ENCODE measurements at places on chromosomes 12 and 14.
A peak's percentile ranks its signal among the peaks of the same experiment; 100 is the strongest.

- no peak overlapping the region for H3K27ac ChIP-seq
- no peaks in the 10 kb centered on the region for H3K4me1 ChIP-seq
- H3K4me3 ChIP-seq, result no peak overlapping the region
- DNase-seq, result no peak
- no peaks in the 10 kb centered on the region for H3K36me3 ChIP-seq
- H3K27me3 ChIP-seq, result peaks cover 30% of the 10 kb centered on the region
Measured at GRCh38 chr14:59565087-59565486, 11.5 kb downstream of the CCDC175 start.

- DNase-seq, result no peak
- no peak overlapping the region for H3K27ac ChIP-seq
- H3K36me3 ChIP-seq, result no peaks in the 10 kb centered on the region
- H3K27me3 ChIP-seq, result peaks cover 3% of the 10 kb centered on the region
- H3K4me1 ChIP-seq, result peaks cover 7% of the 10 kb centered on the region
Measured at GRCh38 chr12:630656-631632, 32.3 kb downstream of the NINJ2 start.

GRCh38 chr14:100339766-100340422 is 16.8 kb downstream of the SLC25A47 start:
- H3K4me1 ChIP-seq, result peaks cover 21% of the 10 kb centered on the region
- H3K27me3 ChIP-seq, result no peaks in the 10 kb centered on the region
- H3K27ac ChIP-seq, result peak overlapping the region; percentile 64
- no peak for DNase-seq
- no peak overlapping the region for H3K4me3 ChIP-seq
- peaks cover 50% of the 10 kb centered on the region for H3K36me3 ChIP-seq

DNA sequence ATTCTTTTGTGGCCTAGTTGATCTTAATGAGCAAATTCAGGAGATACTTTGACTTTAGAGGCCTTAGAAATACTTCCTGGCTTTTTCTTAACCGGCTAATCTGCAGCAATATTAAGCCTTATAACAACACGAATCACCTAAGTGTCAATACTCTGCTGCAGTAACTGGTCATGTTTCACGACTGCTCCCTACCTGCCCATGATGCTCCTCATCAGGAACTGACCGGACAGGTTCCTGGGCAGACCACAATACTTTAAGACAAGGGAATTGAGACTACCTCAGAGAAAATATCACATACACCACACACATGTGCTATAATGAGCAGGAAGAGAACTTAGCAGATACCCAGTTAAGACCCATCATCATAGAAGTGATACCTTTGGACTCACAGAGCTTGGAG is 211.9 kb upstream of the BMP4 start:
- H3K36me3 ChIP-seq, result no peaks in the 10 kb centered on the region
- H3K27me3 ChIP-seq, result peaks cover 13% of the 10 kb centered on the region
- H3K4me3 ChIP-seq, result no peak overlapping the region
- peaks cover 8% of the 10 kb centered on the region for H3K4me1 ChIP-seq
- no peak overlapping the region for H3K27ac ChIP-seq

GRCh38 chr14:105526776-105527380 is 495 bp downstream of the TMEM121 start:
- H3K27me3 ChIP-seq, result peaks cover 71% of the 10 kb centered on the region
- peak; percentile 31 for DNase-seq
- peaks cover 29% of the 10 kb centered on the region for H3K4me1 ChIP-seq

GRCh38 chr12:56927281-56927680 is 6.9 kb downstream of the SDR9C7 start:
- no peak for DNase-seq
- H3K36me3 ChIP-seq, result no peaks in the 10 kb centered on the region
- no peak overlapping the region for H3K4me3 ChIP-seq
- no peaks in the 10 kb centered on the region for H3K4me1 ChIP-seq
- peaks cover 25% of the 10 kb centered on the region for H3K27me3 ChIP-seq

DNA sequence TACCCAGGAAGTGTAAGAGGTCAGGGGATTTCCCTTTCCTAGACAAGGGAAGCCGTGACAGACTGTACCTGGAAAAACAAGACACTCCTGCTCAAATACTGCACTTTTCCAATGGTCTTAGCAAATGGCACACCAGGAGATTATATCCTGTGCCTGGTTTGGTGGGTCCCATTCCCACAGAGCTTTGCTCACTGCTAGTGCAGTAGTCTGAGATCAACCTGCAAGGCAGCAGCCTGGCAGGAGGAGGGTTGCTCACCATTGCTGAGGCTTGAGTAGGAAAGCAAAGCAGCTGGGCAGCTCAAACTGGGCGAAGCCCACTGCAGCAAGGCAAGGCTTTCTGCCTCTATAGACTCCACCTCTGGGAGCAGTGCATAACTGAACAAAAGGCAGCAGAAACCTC is 1.0 kb upstream of the RDH16 start:
- H3K27ac ChIP-seq, result no peak overlapping the region
- H3K4me1 ChIP-seq, result no peaks in the 10 kb centered on the region
- DNase-seq, result no peak
- peaks cover 23% of the 10 kb centered on the region for H3K27me3 ChIP-seq
- no peaks in the 10 kb centered on the region for H3K36me3 ChIP-seq
- H3K4me3 ChIP-seq, result no peak overlapping the region

DNA sequence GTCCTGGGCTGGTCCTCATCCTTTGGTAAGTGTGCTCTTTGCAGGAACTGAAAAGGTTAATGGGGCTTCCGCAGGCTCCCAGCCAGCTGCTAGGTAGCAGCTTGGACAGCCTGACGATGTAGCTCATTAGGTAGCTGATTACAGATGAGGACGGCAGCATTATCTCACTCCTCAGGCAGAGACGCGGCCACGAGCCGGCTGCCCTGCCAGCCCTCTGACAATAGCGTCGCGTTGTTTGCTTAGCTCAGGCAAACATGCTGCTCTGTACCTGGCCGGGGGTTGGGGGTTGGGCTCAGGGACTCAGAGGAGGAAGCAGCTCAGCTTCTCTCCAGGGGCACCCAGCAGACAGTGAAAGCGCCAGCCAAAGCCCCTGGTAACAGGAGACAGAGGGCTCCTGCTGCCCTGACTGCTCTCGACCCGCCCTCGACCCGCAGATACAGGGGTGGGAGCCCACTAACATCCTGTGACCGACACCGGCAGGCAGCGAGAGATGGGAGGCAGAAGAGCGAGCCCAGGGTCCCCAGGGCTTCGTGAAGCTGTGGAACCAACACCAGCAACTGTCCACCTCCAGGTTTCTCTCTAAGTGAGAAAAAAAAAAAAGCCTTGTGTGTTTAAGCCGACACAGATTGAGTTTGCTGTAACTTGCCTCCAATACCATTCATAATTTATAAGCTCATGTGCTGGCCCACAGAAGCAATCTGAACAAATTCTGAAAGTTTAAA is 53.4 kb upstream of the DLK1 start:
- peaks cover 76% of the 10 kb centered on the region for H3K27me3 ChIP-seq
- no peak overlapping the region for H3K27ac ChIP-seq
- no peak overlapping the region for H3K4me3 ChIP-seq
- H3K36me3 ChIP-seq, result no peaks in the 10 kb centered on the region
- no peak for DNase-seq

DNA sequence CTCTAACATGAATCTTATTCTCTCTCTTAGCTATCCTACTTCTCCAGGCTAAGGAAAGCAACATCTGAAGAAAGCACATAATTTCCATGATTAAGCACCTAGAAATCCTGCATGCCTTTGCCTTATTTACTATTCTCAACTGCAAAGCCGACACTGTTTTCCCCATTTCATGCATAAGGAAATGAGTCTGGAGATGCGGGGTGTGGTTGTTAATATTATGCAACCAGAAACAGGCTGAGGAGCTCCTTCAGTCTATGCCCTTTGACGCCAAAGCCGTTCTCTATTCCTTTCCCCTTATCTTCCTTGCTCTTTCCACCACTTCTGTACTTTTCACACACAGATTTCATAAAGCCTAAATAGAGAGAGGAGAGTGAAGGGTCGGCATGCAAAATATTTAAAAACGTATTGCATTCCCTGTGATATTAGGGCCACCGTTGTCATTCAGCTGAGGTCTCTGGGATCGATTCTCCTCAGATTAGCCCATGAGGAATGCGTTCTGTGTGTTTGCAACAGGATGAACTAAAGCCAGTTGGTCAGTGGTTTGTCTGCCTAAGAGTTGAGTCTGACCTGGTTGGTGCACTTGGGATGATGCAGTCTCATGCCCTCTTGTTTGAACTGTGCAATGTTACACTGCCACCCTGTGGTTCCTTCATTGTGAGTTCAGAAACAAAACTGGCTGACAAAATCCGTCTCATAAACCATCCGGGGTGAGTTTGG is 53.1 kb upstream of the PLEKHG7 start:
- no peaks in the 10 kb centered on the region for H3K27me3 ChIP-seq
- no peaks in the 10 kb centered on the region for H3K36me3 ChIP-seq
- no peak overlapping the region for H3K4me3 ChIP-seq
- peaks cover 3% of the 10 kb centered on the region for H3K4me1 ChIP-seq

DNA sequence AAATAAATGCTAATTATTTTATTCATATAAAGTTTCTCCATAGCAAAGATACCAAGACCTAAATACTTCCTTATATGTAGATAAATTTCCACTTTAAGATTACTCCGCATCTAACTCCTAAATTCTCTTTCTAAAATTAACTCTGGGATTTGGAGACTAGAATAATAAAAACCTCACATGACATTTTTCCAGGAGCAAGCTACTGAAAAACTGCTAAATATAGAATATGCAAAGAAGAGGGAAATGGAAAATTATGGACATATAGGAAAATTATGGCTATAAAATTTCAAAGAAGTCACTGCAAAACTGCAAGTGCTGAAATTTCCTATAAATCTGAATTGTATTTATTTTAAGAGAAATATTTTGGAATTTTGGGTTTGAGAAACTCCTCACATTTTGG is 186.2 kb downstream of the DUSP6 start:
- H3K27ac ChIP-seq, result no peak overlapping the region
- peaks cover 20% of the 10 kb centered on the region for H3K4me1 ChIP-seq
- H3K27me3 ChIP-seq, result no peaks in the 10 kb centered on the region
- no peak for DNase-seq

- H3K36me3 ChIP-seq, result no peaks in the 10 kb centered on the region
- H3K4me3 ChIP-seq, result no peak overlapping the region
Measured at GRCh38 chr12:111203446-111203845, 165.4 kb downstream of the PHETA1 start.

GRCh38 chr12:78802593-78802992 is 62.0 kb upstream of the SYT1 start:
- no peak for DNase-seq
- no peaks in the 10 kb centered on the region for H3K36me3 ChIP-seq
- no peaks in the 10 kb centered on the region for H3K27me3 ChIP-seq
- H3K27ac ChIP-seq, result no peak overlapping the region
- no peaks in the 10 kb centered on the region for H3K4me1 ChIP-seq
- no peak overlapping the region for H3K4me3 ChIP-seq

GRCh38 chr12:80193865-80194264 is 94.5 kb downstream of the OTOGL start:
- H3K4me1 ChIP-seq, result no peaks in the 10 kb centered on the region
- DNase-seq, result no peak
- H3K36me3 ChIP-seq, result no peaks in the 10 kb centered on the region
- no peaks in the 10 kb centered on the region for H3K27me3 ChIP-seq
- H3K4me3 ChIP-seq, result no peak overlapping the region
- H3K27ac ChIP-seq, result no peak overlapping the region

DNA sequence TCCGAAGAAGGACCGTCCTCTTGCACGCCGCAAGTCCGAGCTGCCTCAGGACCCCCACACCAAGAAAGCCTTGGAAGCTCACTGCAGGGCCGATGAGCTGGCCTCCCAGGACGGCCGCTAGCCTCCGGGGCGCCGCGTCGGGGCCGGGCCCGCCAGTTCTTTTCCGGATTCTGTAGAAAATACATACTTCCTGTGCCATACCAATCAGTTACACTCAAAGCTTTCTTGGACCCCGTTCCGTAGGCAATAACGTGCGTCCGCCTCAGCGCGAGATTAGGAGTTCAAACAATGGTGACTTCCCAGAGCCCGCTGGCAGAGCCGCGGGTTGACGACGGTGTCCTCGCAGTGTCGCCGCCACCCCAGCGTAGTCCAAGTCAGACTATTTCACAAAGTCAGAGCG is 39.2 kb upstream of the DYNC1H1 start:
- H3K4me1 ChIP-seq, result no peaks in the 10 kb centered on the region
- H3K4me3 ChIP-seq, result no peak overlapping the region
- DNase-seq, result no peak
- peaks cover 42% of the 10 kb centered on the region for H3K36me3 ChIP-seq
- no peak overlapping the region for H3K27ac ChIP-seq

- no peak for DNase-seq
- H3K36me3 ChIP-seq, result no peaks in the 10 kb centered on the region
- no peak overlapping the region for H3K4me3 ChIP-seq
- no peaks in the 10 kb centered on the region for H3K27me3 ChIP-seq
- H3K4me1 ChIP-seq, result no peaks in the 10 kb centered on the region
Measured at GRCh38 chr12:118870551-118870950, 110.8 kb upstream of the SRRM4 start.

DNA sequence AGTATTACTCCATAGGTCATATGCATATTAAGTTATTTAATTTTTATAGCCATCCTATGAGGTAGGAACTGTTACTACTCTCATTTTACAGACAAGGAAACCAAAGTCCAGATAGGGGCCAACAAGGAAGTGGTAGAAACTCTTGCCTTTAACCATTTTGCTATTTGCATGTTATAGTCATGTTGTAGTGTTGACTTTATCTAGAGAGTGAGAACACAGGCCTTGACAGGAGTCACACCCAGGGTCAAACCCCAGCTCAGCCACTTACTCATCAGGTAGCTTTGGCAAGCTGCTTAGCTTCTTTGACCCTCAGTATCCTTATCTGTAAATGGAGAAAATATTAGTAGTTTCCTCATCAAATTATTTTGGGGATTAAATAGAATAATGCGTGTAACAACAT is 156.2 kb downstream of the CAND1 start:
- DNase-seq, result no peak
- H3K4me1 ChIP-seq, result peaks cover 2% of the 10 kb centered on the region
- no peak overlapping the region for H3K27ac ChIP-seq
- H3K27me3 ChIP-seq, result peaks cover 4% of the 10 kb centered on the region
- H3K4me3 ChIP-seq, result no peak overlapping the region
- no peaks in the 10 kb centered on the region for H3K36me3 ChIP-seq

GRCh38 chr12:58349161-58349560 is 407.8 kb downstream of the ATP23 start:
- no peak overlapping the region for H3K4me3 ChIP-seq
- DNase-seq, result no peak
- no peaks in the 10 kb centered on the region for H3K36me3 ChIP-seq
- peaks cover 4% of the 10 kb centered on the region for H3K27me3 ChIP-seq
- H3K27ac ChIP-seq, result no peak overlapping the region
- no peaks in the 10 kb centered on the region for H3K4me1 ChIP-seq

DNA sequence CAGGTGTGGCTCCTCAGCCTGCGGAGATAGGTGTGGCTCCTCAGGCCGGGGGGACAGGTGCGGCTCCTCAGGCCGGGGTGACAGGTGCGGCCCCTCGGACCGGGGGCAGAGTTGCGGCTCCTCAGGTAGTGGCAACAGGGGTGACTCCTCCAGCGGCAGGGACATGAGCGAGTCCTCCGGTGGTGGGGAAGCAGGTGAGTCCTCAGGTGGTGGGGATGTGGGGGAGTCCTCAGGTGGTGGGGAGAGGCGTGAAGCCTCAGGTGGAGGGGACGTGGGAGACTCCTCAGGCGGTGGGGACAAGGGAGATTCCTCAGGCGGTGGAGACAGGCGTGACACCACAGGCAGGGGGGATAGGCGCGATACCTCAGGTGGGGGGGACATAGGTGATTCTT is 9.2 kb downstream of the KMT2D start:
- no peak for DNase-seq
- H3K36me3 ChIP-seq, result peaks cover 79% of the 10 kb centered on the region
- H3K27ac ChIP-seq, result no peak overlapping the region

Measured in activated naive CD4-positive, alpha-beta T cell treated with anti-CD3 and anti-CD28 coated beads, Interleukin-2, amount 10 ng/mL, durations not matched to agents 7 days and 5 days (primary cell).